Activated CD8-positive, alpha-beta memory T cell treated with anti-CD3 and anti-CD28 coated beads for 4 hours (primary cell): ENCODE measurements at places on chromosomes 7 and 10.

GRCh38 chr7:20450536-20450935 lies 119.8 kb downstream of the ITGB8 start:
- no peak for DNase-seq

DNA sequence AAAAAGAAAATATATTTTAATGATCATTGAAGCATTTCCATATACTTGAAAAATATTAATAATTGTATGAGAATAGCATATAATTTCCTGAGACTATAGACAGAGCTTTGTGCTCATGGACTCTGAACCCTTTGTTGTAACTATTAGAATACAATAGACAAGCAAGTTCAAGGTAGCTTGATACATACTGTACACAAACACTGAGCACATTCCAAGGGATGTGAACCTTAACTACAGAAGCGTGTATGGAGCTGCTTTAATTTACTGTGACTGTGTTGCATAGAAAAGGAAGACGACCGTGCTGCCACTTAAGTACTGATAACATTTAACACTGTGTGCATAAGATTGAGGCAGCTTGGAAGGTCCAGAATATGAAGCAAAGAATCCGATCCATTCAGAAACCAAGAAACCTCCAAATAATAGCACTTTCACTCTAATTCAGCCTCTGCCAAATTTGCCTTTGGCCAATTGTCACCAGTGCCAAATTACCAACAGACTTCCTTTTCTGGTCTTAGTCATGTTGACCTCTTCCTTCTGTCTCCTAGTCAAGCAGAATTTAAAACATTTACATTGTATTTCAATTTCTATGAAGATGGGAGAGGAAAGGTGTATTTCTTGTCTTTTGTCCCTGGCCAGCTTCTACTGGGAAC lies 566.1 kb upstream of the GALNT17 start:
- no peak for DNase-seq

DNA sequence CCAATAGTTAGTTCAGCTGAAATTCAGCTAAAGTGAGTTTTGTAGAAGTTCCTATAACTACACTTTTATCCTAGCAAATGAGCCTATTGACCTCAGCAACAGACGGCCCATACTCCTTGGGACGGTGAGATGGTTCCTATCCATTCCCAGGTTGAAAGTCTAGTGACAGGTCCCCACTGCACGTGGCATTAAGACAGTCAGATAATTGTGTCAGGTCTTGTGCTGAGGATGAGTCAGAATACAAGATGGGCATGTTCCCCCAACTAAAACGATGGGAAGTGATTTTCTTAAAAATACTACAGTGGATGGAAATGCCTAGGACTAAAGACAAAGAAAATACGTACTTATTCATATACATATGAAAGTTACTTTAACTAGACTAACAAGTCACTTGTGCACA lies 2.1 kb downstream of the CAV1 start:
- DNase-seq = no peak

DNA sequence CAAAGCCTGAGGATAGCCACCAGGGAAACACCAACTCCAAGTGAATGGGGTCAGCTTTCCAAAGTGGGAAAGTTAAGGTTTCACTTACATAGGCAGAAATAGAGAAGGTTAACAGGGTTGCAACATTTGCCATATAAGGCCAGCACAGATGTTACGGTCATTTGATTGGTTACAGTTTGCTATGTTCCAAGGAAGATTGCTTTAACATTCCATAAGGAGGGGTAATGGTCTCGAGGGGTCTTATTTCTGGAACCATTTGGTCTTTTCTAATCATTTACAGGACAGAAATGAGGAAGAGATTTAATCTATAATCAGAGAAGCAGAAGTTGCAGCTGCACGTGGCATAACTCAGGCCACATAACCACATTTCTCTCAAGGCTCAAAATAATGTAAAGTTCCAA lies 679.4 kb upstream of the C7orf33 start:
- DNase-seq = no peak

DNA sequence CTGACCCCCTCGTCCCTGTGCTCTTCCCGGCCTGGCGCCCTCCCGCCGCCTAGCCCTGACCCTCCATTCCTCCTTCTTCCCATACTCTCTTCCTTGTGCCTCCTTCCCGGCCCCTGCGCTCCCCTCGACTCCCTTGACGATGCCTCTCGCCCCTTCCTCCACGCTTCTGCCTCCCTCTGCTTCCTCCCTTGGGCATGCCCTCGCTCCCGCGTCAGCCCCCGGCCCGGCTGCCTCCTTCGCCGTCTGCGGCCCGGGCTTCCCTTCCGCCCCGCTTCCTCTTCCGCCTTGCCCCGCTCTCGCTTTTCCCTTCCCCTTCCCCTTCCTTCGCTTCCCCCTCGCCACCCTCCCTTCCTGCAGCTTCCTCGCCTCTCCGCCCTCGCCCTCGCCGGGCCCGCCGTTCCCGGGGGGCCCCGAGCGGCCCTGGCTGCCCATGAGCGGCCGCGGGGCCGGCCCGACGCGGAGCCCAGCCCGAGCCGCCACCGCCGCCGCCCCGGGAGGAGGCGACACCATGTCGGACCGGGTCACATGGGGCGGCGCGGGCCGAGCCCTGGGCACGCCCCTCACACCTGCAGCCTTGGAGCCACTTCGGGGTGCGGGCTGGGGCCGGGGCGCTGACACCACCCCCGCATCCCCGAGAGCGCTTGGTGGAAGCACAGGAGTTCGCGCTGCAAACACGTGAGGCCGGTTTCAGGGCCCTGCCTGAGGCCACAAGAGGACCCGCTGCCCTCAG lies at the start of gene FBXW4:
FBXW4 (minus strand) TSS at position 497 of the 730 bp plus-strand sequence; CDS start at position 432, 65 bp downstream.
- peak; percentile 43 for DNase-seq

- DNase-seq = peak; percentile 89
Observed at GRCh38 chr10:119305860-119306513, 98.6 kb downstream of the GRK5 start.

DNA sequence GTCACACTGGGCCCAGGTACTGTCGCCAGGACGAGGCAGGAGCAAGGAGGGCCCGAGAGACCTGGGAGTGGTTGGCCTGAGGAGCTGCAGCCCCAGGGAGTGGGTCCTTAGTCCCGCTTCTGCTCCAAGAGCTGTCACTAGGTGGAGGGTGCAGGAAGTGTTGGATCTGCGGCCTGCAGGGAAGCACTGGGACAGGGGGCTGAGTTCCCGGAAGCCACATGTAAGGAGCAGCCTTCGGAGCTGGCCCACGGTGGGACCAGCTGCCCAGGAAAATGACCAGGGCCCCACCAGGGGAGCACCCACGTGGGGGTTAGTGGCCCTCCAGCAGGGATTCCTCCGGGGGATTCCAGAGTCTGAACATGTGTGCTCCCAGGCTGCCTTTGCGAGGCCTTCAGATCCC lies 9.2 kb upstream of the AQP1 start:
- DNase-seq = no peak

- DNase-seq = no peak
Observed at GRCh38 chr10:103982639-103983038, 15.7 kb downstream of the SLK start.

DNA sequence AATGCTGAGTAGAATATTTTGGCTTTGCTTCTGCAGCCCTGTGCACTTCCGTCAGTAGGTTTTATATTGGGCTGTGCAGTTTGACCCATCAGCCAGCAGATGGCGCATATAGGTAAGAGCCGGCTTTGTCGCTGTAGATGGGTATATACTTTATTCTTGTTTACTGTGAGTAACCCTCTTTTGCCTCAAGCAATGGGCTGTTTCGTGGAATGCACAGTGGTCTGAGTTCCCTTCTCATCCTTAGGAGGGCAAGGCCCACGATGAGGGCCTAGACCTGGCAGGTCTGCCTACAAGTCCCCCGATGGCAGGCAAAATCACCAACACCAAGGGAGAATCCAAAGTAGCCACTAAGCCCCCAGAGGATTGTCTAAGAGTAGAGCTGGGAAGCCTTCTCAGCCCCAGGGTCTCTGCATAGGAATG lies 1002.9 kb upstream of the KCND2 start:
- DNase-seq = no peak

- no peak for DNase-seq
Observed at GRCh38 chr7:113087071-113087998, 708 bp upstream of the GPR85 start.

DNA sequence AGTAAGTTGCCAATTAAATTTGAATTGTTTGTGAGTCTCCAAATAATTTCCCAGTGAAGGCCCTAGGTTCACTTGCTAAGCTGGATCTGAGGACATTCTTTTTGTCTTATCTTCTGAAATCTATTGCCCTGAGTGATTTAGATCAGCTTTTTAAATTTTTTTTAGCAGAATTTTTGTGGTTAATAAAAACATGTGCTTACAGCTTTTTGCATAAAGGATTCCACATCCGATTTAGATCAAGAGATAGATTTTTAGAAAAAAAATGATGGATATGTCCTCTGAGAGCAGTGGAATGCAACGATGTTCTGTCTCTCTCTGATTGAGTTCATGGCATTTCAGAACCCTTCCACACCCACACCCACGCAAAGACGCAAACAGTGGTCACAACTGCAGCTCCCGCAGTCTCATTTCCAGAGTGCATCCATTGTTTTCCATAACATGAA lies 358.8 kb downstream of the SUGCT start:
- DNase-seq = no peak

DNA sequence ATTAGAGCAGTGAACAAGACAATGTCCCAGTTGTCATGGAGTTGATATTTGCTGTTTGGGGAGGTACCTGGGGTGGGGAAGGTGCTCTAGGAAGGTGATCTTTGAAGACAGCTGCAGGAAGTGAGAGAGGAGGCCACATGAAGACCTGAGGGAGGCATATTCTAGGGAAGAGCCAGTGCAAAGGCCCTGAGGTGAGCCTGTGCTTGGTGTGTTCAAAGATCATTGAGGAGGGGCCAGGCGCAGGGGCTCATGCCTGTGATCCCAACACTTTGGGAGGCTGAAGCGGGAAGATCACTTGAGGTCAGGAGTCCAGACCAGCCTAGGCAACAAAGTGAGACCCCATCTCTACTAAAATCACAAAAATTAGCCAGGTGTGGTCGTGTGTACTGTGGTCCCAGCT lies 15.1 kb downstream of the SEC61A2 start:
- DNase-seq = no peak

DNA sequence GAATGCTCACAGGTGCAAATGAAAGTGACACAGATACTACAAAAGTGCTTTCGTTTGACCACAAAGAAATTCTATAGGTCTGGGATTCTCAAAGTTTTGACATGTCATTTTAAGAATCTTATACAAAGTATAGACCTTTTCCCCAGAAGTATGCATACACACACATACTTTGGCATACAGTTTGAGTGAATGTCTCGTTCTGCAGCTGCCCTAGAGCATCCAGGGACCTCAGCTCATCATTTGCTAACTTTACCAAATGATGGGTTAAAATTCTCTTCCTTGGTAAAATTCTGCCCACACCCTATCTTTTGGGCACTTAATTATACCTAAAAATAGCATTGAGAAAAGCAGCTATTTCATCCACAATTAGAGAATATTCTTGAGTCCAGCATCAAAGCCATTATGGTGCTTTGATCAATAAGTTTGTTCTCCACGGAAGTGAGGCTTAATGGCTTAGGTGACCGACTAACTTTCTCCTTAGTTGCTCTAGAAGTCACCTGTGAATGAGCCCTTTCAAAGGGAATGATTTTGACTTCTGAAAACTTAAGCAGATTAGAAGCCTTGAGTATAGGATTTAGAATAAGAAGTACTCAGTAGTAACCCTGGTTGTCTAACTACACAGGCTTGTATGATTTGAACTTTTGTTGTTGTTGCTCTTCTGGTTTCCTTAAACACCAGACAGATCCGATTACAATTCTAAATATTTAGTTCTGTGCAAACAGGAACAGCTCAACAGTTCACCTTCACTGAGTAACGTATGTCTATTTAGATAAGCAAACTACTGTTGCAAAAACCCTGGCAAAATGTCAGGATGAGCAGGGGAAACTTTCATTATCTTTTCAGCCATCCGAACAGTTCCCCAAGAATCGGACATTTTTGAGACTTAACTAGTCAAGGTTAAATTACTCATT lies 70.6 kb downstream of the CNNM2 start:
- DNase-seq = no peak

- DNase-seq = no peak
Observed at GRCh38 chr10:43375401-43376020, 4.1 kb downstream of the FXYD4 start.

DNA sequence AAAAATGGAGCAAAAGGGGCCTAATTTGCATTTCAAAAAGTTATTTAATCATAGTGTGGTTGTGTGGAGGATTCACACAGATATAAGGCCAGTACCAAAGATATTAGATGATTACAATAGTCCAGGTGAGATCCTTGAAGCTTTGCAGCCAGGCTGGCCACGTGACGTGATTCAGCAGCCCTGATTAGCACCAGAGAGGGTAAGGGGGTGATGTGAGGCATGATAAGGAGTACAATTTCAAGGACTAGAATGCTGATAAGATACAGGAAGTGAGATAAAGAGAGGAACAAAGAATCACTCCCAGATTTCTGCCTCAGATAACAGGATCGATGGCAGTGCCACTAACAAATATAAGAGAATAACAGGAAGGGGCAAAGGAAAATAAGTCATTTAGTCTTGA lies 108.4 kb upstream of the PALS2 start:
- DNase-seq = no peak

- no peak for DNase-seq
Observed at GRCh38 chr10:43233601-43234430, 33.0 kb downstream of the RASGEF1A start.

DNA sequence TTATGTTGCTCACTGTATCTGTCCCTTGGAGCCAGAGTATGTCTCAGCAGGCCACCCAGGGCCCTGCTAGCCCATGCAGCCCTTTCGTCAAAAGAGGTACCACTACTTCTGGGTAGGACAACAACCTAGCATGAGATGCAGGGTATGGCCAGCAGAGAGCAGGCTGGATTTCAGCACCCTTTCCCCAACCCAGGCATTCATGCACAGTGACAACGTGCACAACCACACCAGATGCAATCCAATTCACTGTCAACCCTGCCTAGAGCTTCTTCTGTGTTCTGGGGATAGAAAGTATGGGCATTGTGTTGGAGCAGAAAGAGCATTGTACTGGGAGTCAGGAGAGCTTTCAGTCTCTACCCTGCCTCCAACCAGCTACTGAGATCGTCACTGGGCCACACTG lies 37.9 kb downstream of the JAZF1 start:
- DNase-seq = no peak

GRCh38 chr7:95861041-95861440 lies 88.7 kb downstream of the DYNC1I1 start:
- DNase-seq = no peak

DNA sequence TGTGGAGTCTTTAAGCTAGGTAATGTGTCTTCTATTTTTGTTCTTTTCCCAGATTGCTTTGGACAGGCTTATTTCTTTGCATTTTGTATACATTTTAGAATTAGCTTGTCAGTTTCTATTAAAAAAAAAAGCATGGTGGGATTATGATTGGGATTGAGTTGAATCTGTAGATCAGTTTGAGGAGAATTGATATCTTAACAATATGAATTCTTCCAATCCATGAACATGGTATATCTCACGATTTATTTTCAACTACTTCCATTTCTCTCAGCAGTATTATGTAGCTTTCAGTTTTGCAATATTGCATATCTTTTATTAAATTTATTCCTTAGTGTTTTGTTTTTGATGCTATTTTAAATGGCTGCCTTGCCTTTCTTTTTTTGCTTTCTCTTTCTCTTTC lies 13.7 kb downstream of the STARD3NL start:
- DNase-seq = no peak

DNA sequence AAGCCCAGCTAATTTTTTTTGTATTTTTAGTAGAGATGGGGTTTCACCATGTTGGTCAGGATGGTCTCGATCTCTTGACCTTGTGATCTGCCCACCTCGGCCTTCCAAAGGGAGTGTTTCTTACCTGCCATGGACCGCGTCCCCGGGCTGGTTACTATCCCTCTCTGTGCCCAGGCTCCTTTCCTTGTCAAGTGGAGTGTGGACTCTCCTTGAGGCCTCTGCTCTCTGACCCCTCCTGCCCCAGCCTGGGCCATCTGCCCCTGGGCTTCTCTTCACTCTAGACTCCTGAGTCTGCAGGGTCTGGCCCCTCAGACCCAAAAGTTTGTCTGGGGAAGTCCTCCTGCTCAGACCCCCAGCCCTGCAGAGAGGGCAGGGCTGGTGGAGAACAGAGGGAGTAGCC lies 20.7 kb downstream of the NEURL1 start:
- no peak for DNase-seq
